AG09309 (cell line): ENCODE measurements at places on chromosomes 2 and 18.

DNA sequence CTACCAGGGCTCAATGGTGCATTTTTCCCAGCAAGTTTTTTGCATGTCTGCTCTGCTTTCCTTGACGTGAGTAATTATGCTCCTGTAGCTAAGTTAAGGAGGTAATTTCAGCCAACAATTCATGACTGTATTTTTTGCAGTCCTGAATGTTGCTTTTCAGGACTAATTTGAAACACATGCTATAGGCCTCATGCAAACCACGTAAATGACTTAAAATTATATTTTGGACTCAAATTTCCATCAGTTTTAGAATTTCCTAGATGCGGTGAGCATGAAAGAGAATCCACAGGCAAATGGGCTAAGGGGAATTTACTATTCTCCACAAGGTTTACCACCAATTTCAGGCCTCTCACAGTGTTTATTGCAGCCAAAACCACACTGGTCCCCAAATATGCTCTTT is 589.9 kb upstream of the LRRTM1 start:
- DNase-seq = no peak

DNA sequence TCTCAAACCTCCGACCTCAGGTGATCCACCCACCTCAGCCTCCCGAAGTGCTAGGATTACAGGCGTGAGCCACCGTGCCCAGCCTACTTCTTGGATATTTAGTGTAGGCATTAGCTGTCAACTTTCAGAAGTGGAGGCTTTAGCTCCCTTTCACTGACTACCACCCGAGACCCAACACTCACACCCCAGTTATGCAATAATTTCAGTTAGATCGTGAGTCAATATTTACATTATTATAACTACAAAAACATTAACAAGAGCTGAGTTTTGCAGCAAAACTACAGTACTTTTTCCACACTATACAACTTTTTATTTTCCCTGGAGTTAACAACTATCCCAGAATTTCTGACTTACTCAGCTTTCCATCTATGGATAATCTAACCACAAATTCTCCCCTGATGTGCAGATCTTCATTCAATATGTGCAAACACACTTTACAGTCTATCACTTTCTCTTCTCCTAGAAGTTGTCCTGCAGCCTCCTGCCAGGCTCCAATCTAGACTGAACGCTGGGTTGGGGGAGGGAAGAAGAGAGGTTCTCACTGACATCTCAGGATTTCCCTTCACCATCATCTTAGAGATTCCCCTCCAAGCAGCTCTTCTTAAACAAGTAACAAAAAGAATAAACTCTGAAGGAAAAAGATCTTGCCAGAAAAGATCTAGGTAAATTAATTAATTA is 10.1 kb downstream of the TBC1D8 start:
- no peak for DNase-seq

GRCh38 chr2:236045251-236046235 is 122.6 kb downstream of the GBX2 start:
- DNase-seq = no peak

DNA sequence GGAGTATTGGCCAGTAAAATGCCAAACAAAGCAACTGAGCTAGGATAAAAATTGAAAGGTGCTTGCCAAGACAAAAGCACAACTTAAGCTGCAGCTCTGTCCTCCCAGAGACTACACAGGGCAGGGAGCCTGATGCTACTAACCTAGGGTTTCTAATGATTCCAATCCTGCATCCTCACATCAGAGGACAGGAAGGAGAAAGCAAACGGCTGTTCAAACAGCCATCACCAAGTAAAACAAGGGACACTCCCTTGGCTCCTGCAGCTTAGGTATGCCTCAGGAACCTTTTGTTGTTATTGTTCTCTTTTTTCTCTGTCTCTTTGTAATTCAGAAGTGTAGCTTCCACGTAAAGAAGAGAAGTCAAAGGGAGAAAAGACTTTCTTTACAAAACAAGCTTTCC is 99.5 kb downstream of the TCF4 start:
- DNase-seq = no peak

DNA sequence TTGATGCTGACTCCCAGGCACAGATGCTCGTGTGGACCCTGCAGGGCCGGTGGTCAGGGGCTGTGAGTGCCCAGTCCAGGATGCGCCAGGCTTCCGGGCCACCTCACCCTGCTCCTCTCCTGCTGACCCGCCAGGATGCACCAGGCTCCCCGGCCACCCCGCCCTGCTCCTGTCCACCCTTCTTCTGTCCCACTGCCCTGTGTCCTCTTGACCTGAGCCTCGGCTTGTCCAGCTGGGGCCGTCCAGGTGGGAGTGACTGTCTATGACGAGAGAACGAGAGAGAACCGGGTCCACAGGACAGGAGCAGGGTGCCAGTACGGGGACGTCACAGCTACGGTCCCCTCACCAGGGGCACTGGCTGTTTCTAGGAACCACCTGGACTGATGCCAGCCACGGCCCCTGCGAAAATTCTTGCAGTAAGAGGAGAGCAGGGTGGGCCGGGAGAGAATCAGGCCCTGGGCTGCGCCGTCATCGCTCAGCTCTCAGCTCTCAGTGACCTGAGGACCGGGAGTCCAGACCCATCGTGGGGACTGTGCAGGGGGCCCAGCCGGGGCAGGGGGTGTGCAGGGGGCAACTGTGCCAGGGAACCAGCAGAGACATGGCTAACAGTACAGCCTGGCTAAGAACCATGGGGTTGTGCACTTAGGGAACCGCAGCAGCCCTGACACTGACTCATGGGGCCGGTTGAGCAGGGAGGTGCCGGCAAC is 12.9 kb upstream of the NFATC1 start:
- DNase-seq = no peak

DNA sequence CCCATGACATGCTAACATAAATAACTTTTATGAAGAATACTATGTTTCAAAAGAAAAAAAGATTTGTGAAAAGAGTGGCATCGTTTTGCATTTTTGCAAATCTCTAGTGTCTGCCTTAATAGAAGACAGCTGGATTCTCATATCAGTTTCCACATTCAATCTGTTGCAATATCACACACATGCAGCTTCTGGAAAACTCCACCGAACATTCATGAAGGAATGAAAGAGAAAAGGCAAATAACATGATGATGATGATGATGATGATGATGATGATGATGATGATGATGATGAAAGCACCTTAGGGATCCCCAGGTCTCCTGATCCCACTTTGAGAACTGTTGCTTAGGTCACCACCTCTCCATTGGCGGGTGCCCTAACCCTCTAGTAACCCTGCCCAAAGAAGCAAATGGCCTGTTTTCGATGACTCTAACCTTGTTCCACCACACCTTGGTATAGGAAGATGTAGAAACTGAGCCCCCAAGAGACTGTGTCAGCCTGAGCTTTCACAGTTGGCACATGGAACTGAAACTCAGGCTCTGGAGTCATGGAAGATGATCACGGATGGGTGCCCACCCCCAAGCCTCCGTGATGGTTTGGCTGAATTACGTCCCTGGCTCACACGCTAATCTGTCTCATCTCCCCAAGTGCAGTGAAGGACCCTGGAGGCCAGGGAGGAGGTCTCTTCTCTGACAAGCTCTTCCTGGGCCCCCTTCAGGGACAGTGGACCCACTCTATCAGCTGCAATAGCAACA is 80.1 kb upstream of the SMAD7 start:
- DNase-seq = no peak

GRCh38 chr2:178325268-178325667 is 125.7 kb downstream of the PRKRA start:
- no peak for DNase-seq

DNA sequence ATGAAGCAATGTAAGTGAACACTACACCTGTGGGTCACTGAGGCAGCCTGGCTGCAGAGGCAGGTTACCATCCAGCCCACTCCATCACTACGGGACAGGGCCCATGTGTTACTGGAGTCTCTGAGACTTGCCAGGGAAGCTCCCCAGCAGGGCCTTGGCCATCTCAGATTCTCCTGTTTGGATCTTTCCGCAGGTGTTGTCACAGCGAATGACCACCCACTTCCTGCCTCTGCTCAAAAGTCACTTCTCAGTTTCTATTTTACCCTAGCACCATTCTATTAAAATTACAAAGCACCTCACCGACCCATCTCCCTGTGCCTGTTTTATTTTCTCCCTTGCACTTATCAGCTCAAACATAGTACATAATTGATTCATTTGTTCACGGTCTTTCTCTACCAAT is 34.5 kb upstream of the L3MBTL4 start:
- DNase-seq = no peak

DNA sequence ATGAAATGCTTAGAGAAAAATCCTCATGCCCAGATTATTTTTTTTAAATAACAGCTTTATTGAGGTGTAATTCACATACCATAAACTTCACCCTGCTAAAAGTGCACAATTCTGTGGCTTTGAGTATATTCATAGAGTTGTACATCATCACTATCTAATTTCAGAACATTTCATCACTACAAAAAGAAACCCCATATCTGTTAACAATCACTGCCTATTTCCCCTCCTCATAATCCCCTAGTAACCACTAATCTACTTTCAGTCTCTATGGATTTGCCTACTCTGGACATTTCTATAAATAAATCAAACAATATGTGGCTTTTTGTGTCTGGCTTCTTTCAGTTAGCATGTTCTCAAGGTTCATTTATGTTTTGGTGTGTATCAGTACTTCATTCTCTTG is 51.4 kb downstream of the OSBPL1A start:
- no peak for DNase-seq

DNA sequence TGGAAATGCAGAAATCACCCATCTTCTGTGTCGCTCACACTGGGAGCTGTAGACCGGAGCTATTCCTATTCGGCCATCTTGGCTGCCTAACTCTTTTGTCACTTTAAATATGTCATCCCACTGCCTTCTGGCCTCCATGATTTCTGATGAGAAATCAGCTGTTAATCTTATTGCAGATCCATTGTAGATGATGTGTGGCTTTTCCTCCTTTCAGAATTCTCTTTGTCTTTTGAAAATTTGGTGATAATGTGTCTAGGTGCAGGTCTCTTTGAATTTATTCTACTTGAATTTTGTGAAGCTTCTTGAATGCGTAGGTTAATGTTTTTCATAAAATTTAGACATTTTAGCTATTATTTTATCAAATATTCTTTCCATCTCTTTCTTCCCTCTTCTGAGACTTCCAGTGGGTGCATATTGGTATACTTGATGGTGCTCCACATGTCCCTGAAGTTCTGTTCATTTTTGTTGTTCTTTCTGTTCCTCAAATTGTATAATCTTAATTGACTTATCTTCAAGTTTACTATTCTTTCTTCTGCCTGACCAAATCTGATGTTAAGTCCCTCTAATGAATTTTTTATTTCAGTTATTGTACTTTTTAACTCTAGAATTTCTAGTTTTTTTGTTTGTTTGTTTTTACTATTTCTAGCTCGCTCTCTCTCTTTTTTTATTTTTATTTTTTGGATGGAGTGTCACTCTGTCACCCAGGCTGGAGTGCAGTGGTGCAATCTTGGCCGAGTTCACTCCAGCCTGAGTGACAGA is 90.8 kb upstream of the DLX2 start:
- no peak for DNase-seq

DNA sequence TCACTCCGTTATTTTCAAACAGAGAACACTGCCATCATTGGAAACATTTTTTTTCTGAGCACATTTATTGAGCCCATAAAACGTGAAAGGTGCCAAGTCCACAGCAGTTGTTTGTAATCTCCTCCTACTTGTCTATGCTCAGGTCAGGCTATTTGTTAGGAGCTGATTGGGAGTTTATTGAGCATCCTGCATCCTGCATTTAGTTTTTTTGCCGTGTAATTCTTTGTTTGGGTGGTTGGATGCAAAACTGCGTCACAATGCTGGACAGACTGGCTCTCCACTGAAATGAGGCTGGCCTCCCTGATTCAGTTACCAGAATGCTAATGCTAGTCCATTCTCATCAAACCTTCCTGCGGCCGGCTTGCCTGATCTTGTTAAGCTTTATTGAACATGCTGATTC is 71.4 kb downstream of the RAPGEF4 start:
- no peak for DNase-seq

DNA sequence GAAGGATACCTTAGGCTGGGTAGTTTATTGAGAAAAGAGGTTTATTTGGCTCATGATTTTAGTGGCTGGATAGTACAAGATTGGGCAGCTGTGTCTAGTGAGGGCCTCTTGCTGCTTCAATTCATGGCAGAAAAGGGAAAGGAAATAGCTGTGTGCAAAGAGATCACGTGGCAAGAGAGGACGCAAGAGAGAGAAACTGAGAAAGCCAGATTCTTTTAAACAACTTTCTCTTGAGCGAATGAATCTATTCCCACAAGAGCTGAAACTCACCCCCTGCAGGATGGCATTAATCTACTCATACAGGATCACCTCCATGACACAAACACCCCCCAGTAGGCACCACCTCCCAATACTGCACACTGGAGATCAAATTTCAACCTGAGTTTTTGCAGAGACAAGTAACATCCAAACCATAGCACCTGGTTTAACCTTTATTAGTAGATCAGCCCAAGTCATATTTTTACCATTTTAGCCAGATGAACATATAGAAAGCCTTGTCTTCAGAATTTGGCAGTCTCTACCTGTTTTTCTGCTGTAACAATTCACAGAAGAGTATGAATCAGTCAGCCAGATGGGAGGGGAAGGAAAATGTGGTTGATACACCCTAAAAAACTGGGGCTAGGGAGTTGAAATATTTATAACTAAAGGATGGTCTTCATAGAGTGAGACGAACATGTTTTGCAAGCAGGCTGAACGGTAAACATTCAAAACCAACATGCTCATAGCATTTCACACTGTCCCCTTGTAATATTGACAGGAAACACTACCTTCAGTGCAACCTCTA is 73.9 kb upstream of the NCKAP5 start:
- no peak for DNase-seq

DNA sequence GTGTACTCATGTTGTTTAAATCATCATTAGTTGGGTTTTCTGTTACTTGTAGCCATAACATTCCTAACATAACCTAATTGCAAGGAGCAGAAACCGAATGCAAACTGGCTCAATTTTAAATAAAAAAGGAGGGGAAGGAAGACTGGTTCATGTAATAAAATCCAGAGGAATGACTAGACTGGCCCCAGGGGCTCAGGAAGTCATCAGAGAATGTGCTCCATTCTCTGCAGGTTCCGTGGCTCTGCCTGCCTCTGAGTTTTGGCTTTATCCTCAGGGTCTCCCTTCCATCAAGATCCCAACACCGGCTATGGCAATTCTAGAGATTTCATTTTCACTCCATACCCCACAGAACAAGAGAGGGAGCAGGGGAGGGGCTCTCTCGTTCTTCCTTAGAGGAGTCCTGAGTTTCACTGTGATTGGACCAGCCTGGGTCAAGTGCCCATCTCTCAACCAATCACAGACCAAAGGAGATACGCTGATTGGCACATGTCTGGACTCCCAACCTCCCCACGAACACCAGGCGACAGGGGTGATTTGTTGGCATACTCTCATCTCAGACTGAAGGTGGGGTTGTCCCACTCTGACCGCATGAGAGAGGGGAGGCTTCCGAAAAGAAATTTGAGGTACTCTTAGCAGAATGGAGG is 64.8 kb downstream of the NPPC start:
- DNase-seq = no peak

DNA sequence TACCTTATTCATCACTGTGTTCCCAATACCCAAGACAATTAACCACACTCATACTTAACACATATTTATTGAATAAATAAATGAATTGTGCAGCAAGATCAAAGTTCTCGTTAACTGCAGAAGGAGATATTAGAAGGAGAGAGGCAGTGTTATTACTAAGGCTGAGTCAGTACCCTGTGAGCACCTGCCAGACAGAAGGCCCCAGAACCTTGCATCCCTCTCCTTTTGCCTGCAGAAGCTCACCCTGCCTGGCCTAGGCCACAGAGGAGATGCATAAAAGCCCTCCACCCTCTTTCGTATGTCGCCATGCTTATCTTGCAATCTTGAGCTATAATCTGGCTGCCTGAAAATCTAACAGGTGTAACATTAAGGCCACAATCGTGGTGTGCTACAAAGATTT is 20.5 kb upstream of the RNF149 start:
- no peak for DNase-seq
